Urothelium cell line (cell line): ENCODE measurements at places on chromosomes 2 and 18.

GRCh38 chr18:22296304-22296703, 121.4 kb downstream of the CTAGE1 start:
- DNase-seq, result no peak

DNA sequence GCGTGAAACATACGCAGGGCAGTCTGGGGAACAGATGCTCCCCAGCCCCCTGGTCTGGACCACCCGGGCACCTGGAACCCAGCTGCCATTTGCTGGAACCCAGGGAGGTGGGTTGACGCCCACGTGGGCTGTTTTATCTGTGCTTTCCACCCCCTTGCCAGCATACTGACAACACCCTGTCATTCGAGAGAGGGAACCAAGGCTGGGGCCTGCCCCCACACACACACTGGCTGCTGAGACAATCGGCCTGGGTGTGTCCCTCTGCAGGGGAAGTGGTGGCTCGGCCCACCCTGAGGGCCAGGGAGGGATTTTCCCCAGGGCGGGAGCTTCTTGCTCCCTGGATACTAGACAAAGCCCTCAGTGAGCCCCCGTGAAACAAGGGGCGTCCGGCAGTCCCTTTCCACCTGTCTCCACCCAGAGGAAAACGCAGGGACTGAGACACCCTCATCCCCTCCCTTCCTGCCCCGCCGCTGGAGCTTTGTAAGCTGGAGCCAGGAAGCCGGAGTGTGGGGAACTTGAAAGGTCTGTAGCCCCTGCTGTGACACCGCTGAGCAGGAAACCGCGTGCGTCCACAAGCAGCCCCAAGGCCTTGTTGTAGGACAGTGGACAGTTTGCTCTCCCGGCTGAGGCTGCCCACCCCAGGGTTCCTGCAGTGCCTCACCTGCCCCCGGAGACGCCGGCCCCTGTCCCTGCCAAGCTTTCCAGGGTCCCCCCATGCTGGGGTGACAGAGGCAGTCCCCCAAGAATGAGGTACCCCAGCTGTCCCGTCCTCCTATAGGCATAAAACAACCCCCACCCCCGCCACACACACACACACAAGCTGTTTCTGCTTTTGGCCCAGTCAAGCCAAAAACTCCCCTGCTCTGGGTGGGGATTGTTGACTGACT, 14.1 kb upstream of the KLF11 start:
- DNase-seq, result no peak

- no peak for DNase-seq
Measured at GRCh38 chr2:66566726-66567399, 131.9 kb downstream of the MEIS1 start.

DNA sequence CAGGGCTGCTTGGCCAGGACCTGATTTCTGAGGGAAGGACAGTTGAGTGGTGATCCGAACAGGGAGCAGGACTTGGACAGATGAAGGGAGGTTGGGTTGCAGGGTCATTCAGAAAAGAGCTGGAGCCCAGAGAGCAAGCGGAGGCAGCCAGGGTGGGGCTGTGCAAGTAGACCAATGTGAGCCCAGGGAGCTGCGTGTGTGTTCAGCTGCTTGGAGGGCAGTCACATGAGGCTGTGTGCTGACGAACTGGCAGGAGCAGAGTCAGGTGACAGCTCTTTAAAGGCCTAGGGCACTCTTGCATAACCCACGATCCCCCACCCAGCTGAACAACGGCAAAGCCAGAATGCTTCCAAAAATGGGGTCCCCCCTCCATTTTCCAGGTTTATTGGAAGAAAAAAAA, 4.6 kb upstream of the MLPH start:
- no peak for DNase-seq

DNA sequence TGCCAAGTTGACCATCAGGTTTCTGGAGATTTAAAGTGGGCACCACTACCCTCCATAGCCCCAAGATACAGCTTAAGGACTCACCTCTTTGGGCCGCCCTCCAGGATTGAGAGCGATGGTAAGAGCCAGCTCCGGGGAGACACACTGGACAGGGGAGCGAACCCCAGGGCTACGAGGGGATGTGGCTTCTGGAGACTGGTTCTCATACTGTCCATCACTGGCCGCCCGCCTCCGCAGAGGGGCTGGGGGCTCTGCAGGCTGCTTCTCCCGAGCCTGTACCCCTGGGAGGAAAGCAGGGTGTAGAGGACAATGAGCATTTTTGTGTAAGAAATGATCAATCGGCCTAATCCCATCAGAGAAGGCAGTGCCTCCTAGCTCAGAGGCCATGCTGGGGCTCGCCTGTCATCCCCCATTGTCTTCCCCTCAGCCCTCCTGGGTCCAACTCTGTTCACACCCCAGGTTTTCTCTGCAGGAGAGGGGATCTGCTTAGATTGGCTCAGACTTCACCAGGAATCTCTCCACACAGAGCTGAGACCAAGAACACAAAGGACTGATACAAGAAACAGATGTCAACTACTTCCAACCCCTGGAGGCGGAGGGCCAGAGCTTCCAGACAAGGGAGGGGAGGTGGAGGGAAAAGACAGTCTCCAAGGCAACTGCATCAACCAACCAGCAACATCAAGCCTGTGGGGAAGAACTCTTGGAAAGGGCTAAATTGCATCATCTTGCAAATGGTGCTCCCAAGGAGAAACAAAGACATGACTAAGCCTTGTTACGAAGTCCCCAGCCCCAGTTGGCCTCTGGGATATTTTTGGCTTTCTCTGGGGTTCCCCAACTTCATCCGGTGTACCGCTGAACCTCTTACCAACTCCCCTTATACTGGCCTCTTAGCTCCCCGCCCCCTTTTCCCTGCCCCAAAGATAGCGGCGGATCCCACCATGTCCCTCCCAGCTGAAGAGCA, 166.6 kb downstream of the TNS1 start:
- DNase-seq, result no peak

DNA sequence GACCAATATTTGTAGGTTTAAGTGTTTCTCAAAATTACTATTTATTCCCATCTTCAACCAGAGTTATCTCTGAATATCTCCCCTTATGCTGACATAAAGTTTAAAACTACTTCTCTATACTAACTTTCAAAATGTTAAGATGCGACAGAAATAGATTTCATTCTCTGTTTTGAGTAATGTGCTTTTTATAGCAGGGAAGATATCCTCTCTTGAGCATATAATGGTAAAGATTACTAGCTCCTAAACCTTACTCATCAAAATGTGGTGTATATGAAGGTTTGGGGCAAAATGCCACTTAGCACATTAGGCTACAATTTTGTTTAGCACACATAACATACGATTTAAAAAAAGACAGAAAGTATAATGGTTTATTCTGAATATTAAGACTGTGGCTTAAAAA, 54.4 kb downstream of the CWC22 start:
- DNase-seq, result no peak
